ENCODE measurements at places on chromosomes 1 and 21. TPM values are rescaled to one million over a fixed set of nuclear protein-coding genes. Genes with fewer than 3 reads are reported as not detected.

RABIF gene
- 15.7 TPM for total RNA-seq

- DNase-seq = no peak
Measured at GRCh38 chr1:21884456-21885235, 52.5 kb downstream of the HSPG2 start.

GRCh38 chr1:51928896-51929295 lies 50.4 kb upstream of the NRDC start:
- DNase-seq = no peak

DNA sequence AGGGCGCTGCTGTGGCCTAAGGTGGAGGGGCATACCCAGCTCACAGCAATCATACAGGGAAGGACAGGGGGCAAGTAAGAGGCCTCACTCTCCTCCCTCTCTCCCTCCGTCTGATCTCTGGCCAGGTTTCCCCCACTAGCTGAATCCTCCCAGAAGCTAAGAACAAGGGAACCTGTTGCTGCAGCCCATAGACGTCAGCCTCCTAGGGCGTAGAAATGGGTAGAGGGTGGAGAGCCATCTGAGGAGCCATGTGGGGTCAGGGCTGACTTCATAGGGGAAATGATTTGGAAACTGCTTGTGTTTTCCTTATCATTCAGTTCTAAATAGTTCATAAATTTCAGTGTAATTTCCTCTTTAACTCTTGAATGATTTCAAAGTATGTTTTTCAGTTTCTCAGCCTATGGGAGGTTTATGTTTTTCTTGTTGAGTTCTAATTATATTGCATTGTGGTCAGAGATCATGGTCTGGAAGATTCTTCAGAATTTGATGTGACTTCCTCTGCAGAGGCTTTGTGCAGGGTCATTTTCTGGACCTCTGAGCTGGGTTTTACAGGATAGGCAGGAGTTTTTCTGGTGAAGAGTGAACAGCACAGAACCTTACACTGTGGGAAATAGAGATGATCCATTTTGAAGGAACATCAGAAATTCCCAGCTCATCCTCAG lies 2.3 kb upstream of the MOB3C start:
- DNase-seq = no peak

- no peak for DNase-seq
Measured at GRCh38 chr1:166127003-166127402, 39.8 kb downstream of the FAM78B start.

- no peak for DNase-seq
Measured at GRCh38 chr1:155793213-155793612, 63.8 kb downstream of the GON4L start.

GRCh38 chr21:32135401-32136363 lies 143.2 kb downstream of the MIS18A start:
- no peak for DNase-seq

DNA sequence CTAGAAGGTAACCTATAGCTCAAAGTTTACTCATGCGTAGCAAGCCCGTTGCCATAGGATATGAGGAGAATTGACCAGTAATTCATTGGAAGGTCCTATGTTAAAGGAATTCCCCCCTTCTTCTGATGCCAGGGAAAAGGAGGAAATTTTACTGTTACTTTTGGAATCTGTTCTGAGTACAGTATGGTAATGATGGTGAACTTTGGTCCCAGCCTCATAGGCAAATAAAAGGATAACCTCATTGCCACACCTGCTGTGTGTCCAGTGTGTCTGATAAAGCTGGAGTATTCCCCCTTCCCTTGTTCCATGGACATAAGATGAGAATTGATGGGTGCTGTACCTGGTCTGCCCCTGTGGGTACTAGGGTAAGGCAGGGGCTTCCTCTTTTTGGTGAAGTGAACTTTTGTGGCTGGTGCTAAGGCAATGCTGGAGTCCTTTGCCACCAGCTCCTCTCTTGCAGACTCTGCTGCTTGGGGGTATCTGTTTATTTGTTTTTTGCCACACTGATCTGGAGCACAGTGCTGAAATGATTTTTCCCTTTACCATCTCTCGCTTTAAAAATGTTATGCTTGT lies 22.2 kb downstream of the MPZ start:
- DNase-seq = no peak

DNA sequence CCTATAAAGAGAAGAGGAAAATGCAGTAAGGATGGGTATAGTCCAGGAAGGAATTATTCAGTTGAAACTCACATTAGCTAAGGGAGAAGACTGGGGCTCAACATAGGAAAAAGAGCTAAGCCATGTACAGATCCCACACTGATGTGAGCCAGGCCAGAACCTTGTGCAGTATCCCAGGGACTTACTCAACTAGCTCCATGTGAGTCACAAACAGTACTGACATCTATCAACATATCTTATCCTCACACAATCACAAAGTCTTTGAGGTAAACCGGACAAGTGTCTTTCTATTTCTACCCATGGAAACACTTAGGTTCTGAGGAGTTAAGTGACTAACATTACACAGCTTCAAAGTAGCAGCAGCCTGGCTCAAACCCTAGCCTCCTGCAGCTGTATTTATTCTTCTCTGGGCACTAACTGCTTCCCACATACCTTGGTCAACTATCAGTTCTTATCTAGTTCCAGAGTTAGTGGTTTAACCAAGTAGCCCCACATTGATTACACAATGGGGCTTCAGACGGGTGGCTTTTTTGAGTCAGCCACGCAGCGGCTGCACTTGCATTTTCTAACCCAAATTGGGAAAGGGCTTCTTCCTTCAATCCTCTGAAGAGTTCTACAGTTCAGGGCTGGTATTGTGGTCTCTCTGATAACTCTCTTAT lies 9.5 kb downstream of the CD5L start:
- no peak for DNase-seq

DNA sequence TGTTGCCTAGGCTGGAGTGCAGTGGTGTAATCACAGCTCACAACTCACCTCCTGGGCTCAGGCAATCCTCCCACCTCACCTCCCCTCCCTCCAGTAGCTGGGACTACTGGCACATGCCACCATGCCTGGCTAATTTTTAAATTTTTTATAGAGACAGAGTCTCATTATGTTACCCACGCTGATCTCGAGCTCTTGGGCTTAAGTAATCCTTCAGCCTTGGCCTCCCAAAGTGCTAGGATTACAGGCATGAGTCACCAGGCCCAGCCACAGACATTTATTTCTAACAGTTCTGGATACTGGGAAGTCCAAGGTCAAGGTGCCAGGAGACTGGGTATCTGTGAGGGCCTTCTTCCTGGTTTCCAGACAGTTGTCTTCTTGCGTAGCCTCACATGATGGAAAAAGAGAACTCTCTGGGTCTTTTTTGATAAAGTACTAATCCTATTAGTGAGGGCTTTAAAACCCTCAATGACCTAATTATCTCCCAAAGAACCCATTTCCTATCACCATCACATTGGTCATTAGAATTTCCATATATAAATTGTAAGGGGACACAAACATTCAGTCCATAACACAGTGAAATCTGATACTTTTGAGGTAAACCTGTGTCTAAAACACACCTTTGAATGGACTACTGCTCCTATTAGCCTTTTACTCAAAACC lies 67.9 kb downstream of the PHACTR4 start:
- no peak for DNase-seq

GOLT1A gene
- total RNA-seq = not detected

TSPAN1 gene
- total RNA-seq = not detected

DNA sequence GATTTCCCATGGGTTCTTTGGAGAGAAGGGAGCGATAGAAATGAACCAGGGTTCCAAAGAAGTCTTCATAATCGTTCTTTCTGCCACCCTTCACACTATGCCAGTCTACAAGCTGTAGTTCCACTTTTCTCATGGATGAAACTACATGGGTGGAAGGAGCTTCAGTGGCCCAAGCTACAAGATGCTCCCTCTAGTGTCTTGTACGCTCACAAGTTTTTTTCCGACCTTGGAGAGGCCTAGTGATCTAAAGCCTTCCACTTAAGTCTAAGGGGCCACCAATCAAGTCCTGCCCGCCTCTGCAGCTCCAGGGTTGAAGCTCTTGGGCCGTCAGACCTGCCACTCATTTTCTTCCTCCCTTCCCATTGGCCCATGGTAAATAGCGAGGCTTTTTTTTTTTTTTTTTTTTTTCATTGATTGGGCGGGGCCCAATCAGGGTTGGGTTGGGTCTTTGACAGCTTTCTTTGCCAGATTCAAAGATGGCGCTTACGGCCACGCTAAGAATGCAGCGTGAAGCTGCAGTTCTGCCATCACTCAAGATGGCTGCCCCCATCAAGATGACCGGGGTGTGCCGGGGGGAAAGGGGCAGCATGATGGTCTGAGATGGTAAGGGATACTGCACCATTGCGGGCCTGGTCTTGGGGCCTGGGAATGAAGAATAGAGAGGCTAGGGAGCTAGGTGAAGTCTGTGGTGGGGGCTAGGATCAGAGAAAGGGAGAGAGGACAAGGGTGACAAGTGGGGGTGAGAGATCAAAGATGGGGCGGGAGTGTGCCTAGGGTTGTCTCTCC lies at the start of gene TOMM40L:
Gene TOMM40L, plus strand, starts transcription at position 527 of the 786 bp plus-strand sequence. CDS start 430 bp downstream, outside the sequence.
- DNase-seq = peak; percentile 94

KIFAP3 gene
- total RNA-seq = 21.6 TPM

DNA sequence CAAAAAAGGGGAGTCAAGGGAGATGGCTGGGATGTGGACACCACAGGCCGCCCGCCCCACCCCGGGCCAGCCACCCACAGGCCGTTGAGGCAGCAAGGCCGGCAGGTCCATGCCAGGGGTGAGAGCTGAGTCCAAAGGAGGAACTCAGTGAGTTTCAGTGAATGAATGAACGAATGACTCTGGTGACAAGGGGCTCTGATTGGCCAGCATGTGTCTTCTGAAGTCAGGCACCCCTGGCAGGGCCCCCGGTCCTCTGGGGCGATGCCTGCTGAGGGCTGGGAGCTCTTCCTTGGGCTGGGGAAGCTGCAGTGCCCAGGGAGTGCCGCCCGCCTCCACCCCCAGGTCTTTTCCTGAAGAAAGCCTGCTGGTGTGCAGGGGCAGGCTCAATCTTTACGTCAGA lies 236.1 kb upstream of the VAMP3 start:
- DNase-seq = no peak

- peak; percentile 87 for DNase-seq
Measured at GRCh38 chr1:32273391-32274208, 18.3 kb upstream of the HDAC1 start.

DNA sequence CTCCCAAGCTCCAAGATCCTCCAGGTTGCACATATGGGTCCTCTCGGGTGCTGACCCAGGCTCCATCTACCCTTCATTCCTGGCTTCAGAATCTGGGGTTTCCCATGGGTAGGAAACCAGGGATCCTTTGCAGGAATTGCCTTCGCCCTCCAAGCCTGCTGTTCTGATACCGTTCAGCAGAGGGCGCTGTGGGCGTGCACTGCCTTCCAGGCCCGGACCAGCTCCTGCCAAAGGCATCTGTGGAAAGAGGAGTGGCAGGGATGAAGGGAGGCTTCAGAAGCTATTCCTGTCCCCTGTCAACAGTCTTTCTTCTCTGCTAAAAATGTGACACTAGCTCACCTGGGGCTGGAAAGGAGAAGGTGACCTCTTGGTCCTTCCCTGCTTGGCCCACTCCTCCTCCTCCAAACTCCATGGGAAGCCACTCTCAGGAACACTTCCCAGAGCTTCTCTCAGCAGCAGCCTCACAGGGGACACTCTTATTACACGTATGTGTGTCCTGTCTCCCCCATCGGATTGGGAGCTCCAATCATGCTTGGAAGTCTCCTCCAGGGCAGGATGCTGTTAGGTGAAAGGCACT lies 71.2 kb downstream of the VWA5B1 start:
- peak; percentile 12 for DNase-seq
